Inflammatory macrophage treated with lipopolysaccharide for 4 hours (primary cell): ENCODE measurements at places on chromosomes 1 and 21.

DNA sequence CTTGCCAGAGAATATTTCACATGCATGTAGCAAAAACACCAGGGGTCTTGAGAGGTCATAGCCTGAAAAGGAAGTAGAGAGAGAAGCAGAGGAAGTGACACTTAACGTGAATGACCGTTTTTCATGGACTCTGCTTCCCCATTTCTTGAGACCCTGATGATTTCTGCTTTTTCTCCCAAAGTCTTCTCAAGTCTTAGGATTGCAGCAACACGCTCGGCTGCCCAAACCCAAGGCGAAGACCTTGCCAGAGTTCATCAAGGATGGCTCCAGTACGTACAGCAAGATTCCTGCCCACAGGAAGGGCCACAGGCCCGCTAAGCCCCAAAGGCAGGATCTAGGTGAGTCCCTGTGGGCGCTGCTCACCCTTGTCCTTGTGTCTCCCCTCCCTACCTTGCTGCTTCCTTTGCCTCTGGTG is 12.8 kb downstream of the THEMIS2 start:
- DNase-seq = peak; percentile 94

DNA sequence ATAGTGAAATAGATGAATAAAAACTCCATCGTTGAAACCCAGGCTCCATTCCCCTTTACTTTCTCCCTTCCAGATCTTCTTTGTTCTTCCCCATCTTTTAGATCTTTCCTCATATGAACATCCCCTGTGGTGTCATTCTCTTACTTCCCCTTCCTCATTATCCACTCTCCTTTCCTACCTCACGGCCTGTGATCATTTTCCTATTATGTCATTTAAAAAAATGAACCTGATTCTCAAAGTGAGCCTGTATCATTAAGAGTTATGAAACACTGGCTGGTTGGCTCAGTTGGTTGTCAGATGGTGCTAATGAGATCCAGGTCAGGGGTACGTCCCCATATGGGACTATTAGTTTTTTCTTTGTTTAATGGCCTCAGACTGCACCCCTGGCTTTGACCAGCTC is 38.3 kb downstream of the TCEANC2 start:
- DNase-seq = peak; percentile 58

DNA sequence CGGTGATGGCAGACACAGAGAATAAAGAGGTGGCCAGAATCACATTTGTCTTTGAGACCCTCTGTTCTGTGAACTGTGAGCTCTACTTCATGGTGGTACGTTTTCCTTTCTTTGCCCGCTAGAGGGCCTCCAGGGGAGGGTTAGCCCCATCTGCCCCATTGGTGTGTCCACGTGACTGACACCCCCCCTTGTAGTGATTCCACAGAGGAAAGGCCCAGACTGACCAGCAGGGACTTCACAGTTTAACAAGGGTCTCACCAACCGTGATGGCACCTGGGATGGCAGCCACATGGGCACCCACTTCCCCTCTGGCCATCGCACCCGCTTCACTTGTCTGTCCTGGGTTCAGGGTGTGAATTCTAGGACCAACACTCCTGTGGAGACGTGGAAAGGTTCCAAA is 22.3 kb upstream of the SARS1 start:
- no peak for DNase-seq

- DNase-seq = peak; percentile 58
Measured at GRCh38 chr1:10216090-10216749, 5.8 kb downstream of the KIF1B start.

- peak; percentile 65 for DNase-seq
Measured at GRCh38 chr1:116232989-116233514, 121.9 kb downstream of the MAB21L3 start.

DNA sequence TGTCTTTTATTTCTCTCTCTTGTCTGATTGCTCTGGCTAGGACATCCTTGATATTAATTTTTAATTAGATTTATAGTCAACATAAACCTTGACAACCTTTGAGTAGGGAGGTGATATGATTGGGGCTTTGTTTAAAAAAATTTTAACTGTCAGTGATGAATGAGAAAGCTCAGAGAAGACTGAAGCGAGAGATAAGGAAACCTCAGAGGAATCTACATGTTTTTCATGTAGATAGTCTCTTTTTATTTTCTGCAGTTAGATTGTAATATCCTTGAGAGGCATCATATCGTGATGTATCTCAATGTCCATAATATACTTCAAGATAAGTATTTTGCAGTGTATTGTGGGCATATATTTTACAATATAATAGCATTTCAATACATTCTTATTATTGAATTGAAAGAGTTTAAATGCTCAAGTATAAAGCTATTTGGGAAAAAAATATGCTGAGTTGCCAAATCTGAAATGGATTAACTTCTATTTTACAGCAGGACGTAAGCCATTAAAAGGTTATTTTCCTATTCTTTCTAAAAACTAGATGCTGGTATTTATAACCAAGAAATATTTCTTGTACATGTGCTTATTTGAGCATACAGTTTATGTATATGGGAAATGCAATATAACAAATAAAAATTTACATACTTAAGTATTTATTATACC is 802.4 kb upstream of the ADGRL4 start:
- DNase-seq = no peak

- DNase-seq = no peak
Measured at GRCh38 chr1:179252606-179253005, 23.1 kb upstream of the ABL2 start.

DNA sequence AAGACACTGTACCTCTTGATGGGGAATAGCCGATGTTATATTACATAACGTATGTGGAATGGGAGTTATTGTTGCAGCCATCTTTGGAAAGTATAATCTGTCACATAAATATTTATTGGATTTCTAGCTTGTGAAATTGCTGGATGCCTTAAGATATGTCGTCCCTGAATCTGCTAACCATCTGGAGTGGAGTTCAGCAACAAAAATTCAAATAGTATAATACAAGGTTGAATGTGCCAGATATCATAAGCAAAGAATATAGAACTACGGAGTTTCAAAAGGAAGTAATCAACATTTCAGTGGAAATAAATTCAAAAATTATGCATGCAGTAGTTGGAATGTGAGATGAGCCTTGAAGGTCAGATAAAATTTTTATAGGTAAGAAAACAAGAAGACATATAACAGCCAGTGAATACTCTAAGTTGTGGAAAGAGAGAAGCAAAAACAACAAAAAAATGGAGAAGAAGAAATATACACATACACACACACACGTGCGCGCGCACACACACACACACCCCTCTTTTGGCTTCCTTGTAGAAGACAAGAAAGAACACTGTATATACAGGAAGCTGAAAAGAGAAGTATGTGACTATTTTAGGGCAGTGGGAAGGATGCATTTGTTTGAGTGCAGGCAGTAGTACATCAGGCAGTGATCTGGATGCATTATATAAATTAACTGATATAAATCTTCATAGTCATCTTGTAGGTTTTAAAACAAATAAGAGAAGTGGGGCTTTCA is 516.7 kb downstream of the KCNT2 start:
- no peak for DNase-seq

DNA sequence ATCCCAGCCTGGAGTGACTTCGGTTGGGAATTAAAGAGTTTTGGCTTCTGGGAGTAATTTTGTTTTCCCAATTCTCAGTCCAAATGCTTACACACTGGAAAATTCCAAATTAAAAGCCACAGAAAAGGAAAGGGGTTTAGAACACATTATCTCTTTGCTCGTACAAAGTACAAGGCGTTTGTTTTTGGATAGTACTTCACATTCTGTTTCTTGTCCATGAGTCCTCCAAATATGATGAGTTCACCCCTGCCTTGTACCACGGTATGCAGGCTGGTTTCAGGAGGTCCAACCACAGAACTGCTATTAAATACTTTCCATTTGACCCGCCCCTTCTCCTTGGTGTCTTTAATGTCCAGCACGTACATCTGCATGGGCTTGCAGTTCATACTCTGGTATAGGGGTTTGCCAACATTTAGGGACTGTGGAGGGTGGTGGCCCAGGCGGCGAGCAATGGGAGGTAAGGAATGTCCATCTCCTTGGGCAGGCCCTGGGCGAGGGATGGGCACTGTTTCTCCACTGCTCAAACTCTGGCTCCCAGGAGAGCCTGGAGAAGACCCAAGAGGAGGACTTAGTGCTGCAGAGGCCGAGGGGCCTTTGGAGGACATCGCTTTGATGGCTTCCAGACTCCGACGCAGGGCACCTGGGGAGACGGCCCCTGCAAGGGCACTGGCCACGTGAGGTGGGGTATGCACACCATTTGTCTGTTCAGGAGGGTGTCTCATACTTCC is 13.7 kb upstream of the CPLANE2 start:
- DNase-seq = no peak

GRCh38 chr1:175277783-175278733 is 85.5 kb upstream of the KIAA0040 start:
- DNase-seq = no peak

GRCh38 chr21:39001341-39001740 is 181.9 kb downstream of the PSMG1 start:
- no peak for DNase-seq

DNA sequence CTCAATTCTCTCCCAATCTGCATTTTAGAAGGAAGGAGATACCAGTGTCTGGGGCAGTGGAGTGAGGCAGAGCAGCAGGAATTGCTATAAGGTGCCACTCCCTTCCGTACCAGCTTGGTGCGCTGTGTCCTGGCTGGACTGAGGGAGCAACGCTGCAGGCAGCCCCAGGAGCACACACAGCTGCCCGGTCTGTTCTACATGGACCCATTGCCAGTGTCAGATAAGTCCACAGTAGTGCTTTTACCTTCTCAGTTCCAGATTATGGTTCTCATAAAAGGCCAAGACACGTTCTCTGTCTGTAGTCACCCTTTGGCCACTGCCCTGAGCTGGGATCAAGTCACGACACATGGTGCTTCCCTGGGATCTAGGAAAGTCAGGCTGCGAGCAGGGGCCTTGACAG is 44.1 kb upstream of the BARHL2 start:
- no peak for DNase-seq

DNA sequence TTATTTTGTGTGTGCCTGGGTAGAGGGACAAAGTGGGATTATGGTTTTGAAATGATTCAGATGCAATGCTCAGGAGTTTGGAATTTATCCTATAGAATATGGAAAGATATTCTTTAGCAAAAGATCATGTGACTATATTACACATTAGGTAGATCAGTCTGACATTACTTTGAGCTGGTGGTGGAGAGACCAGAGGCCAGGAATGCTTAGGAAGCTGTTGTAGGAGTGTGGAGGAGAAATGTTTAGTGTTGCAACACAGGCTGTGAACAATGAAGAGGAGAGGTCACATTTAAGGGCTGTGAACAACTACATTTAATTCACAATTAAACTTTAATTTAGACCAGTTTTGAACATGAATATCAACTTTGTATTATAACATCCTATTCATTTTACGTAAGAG is 45.3 kb upstream of the PODN start:
- DNase-seq = no peak

DNA sequence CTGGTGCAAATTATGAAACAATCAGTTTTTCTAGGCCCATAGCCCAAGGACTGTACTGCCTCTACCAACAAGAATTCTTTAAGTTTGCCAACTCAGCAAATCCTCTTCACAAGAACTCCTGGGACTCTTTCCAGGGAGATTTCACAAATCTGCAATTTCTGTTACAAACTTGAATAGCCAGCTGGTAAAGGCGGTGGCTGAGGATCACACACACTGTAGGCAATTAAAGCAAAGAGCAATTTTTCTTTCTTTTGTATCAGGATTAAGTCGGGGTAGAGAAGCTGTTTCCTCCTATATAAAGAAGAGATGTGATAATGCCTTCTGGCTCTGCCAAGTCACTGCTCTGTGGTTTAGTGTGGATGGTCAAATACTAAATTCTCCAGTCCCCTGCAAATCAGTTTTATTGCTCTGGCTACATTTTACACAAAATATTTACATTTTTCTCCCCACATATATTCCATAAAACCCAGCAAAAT is 1.7 kb downstream of the ALDH9A1 start:
- no peak for DNase-seq

GRCh38 chr1:224211206-224211962 is 28.3 kb downstream of the DEGS1 start:
- DNase-seq = no peak

DNA sequence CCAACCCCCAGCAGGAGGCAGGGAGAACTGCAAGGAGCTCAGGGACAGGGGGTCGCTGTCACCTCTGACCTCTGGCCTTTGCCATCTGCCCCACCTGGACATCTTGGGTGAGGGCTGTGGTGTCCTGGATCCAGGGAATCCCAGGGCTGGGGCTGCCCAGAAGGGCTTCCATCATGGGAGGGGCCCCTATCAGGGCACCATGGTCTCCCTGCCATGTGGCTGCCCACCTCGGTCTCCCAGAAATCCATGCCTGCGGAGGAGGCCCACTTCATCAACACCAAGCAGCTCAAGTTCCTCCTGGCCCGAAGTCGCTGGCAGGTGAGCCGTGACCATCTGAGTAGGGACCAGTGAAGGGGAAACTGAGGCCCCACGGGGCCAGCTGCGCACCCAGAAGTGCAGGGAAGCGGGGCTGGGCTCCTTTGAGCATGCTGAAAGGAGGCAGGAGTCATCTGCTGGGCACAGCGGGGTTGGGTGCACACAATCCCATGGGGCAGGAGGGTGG is 36.1 kb downstream of the TRIM11 start:
- no peak for DNase-seq

GRCh38 chr1:114263343-114263742 is 109.7 kb upstream of the SYT6 start:
- no peak for DNase-seq

DNA sequence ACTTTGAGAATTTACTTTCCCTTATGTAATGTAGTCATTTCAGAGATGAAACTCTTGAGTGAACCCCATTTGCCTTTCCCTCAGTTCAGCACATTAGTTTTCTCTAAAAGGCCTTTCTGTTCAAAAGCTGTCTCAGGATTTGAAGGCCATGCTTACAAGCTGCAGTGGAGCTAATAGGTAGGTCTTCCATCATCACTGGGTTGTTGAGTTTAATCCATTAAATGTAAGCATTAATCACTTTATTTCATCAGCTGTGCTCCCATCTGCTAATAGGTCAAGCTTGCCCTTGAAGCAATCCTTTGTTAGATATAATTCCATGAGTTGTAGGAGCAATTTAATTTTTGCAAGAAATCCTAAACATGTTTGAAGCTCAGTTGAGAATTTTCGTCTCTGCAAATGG is 422.2 kb upstream of the ZP4 start:
- DNase-seq = no peak

GRCh38 chr1:224058303-224058702 is 55.6 kb upstream of the FBXO28 start:
- no peak for DNase-seq

GRCh38 chr1:19436716-19437476 is 48.4 kb downstream of the CAPZB start:
- DNase-seq = peak; percentile 78

- DNase-seq = no peak
Measured at GRCh38 chr1:11417162-11417561, 61.8 kb upstream of the DISP3 start.

DNA sequence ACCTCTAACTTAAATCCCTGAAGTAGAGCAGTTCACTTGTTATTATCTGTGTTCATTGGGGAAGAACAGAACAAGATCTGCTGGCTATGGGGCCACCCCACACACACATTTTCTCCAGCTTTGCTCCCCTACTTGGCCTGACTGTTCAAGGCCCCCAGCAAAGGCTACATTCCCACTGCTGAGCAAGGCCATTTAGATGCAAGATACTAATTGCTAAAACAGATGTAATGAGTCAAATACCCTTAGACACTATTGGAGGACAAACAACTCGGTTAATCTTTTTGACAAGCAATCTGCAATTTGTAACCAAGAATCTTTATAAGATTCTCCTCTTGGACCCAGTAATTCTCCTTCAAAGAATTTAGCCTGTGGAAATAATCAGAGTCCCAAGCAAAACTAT is 67.7 kb downstream of the NAV1 start:
- DNase-seq = no peak
